Fibroblast of mammary gland (primary cell): ENCODE measurements at places on chromosomes 2 and 18.

- peak; percentile 59 for DNase-seq
Observed at GRCh38 chr2:181563101-181563692, 93.7 kb downstream of the CERKL start.

DNA sequence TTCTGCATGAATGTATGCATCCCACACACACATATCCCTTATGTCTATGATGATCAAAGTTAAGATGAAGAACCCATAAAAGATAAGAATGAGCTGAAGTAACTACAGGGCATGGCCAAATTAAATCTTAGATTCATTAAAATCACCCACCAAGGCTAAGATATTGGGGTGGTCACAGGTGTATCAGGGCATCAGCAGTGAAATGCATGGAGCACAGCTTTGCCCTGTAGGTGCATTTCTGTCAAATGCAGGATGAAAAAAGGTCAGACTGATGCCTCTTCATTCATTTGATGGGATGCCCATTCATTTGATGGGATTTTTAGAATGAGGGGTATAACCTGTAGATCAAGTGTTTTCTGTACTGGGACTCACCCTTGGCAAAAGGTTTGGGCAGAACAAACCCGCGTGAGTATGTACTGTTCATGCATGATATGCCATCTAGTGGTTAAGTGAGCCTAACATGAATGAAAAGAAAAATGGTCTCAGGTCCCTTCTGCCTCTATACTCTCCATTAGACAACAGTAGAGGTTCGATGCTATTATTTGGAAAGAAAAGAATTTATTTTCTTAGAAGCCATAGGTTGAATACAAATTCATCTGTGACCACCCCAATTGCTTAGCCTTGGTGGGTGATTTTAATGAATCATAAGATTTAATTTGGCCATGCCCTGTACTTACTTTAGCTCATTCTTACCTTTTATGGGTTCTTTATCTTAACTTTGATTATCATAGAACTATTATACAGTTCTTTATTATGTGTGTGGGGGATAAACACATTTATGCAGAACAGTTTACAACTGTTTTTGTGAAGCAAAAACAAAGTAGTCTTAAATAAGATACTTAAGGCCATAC is 43.2 kb upstream of the NOSTRIN start:
- DNase-seq: peak; percentile 69

GRCh38 chr2:98037666-98038336 is 42.1 kb upstream of the TMEM131 start:
- no peak for DNase-seq

DNA sequence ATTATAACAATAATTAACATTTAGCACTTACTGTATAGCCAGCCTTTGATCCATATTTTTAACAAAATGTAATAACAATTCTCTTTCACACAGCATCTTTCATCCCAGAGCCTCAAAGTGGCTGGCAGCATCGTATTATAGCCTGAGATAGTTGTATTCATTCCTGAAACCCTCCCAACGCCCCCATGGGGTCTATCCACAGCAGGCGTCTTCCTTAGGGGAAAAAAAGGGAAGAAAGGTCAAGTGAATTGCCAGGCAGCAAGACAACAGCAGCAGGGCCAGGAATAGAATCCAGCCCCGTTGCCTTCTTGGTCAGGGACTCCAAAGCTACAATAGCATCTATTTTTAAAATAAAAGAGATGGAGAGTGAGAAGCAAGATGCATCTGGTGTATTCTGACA is 424.4 kb upstream of the ID2 start:
- DNase-seq: no peak

DNA sequence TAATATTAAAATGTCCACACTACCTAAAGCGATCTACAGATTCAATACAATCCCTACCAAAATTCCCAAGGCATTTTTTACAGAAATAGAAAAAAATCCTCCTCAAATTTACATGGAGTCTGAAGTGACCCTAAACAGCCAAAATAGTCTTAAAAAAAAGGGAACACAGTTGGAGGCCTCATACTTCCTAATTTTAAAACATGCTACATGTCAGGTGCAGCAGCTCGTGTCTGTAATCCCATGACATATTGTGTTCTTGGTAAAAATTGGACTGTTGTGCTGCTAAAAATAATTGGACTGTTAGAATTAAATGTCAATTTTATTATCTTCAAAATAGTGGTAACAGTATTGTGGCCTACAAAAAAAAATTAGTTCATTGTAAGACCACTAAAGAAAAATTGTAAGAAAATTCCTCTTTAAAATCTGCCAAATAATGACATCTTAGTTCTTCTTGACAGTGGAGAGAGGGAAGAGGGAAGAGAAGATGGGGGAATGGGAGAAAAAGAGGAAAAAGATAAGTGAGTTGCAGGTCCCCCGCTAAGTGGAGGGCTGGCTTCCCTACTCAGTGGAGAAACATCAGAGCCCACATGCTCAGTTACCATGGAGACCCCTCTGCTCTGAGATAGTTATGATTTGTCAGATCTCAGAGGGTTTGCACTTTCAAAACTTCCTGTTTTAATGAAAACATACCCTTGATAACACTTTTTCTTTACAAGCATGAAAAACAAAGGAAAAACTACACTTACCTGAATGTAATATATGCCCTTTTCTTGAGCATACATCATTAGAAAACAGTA is 46.5 kb downstream of the UNC50 start:
- DNase-seq: no peak

- no peak for DNase-seq
Observed at GRCh38 chr2:230931556-230932231, 6.7 kb upstream of the GPR55 start.

GRCh38 chr2:38526195-38526594 is 76.5 kb downstream of the HNRNPLL start:
- DNase-seq: peak; percentile 81

DNA sequence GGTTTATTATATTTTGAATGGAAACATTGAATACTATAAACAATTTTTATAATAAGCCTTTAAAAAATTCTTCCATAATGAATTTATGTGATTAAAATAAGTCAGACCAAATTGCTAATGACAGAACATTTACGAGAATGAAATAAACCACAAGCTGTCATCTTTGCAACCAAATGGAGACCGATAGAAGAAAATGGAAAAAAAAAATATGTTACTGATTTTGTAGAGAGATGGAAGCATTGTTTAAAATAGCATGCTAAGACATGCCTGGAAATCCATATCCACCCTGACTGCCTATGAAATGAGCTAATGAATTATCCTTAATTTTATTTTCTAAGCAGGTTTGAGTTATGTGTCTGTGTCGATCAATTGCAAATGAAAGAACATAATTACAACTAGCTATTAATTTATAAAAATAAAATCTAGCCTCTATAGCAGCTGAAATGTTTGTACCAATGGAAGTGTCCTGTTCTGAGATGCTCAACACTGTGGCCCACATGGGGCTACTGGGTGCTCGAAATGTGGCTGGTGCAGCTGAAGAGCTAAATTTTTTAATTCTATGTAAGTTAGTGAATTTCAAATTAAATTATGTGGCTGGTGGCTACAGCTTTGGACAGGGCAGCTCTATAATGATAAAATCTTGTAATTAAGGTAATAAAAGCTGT is 832.8 kb downstream of the RNF144A start:
- DNase-seq: no peak

- peak; percentile 62 for DNase-seq
Observed at GRCh38 chr18:58394046-58394445, 234.8 kb downstream of the ALPK2 start.

DNA sequence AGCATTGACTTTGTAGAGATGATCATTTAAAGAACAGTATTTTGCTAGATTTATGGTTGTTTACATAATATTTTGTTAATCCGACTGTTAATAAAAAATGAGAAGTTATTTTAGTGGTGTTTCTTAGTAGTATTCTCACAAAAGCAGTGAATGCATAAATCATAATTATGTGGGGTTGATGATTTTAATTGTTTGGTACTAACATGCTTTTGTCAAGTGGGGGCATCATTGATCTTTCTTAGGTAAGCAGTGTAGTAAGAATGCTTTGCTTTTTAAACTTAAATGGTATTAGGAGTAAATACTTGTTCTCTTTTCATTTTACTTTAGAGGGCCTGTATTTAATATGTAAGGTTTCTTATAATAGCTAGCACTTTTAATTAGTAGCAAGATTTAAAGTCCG is 109.2 kb upstream of the OTX1 start:
- DNase-seq: no peak

- no peak for DNase-seq
Observed at GRCh38 chr18:9113468-9114149, 11.1 kb downstream of the NDUFV2 start.

DNA sequence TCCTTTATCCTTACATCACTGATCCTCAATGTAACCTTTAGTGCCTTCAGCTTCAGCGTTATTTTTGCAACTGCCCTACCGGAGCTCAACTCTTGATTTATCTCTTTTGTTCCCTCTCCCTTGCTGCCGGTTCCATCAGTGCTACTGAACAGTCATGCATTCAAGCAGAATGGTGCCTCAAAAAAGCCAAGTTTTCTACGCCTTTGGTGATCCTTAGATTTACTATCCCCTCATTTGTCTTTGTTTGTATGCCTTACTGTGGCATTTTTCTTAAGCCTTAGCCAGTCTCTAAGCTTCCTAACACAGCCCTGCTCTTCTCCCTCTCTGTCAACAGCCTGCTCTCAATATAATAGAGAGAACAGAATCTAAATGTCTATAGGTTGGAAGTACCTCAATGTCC is 847.7 kb downstream of the CPS1 start:
- no peak for DNase-seq

DNA sequence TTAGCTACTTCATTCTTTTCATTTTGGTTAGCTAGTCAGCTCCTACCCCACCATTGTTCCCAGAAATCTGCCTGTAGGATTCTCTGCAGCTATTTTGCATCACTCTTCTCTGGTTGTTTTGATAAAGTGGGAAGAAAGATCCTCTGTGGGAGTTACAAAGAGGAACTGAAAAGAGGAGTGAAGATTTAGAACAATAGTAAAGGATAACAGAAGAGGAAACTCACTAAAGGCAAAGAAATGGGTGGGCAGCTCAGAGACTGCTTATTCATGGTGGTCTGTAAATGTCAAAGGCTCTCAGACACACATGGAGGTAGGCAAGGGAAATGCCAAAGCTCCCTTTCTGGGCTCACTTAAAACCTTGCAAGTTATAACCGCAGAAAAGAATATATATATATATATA is 17.2 kb upstream of the CD207 start:
- no peak for DNase-seq

- peak; percentile 57 for DNase-seq
Observed at GRCh38 chr2:23588508-23589201, 203.7 kb downstream of the KLHL29 start.

- no peak for DNase-seq
Observed at GRCh38 chr2:58435246-58435645, 194.1 kb upstream of the FANCL start.

DNA sequence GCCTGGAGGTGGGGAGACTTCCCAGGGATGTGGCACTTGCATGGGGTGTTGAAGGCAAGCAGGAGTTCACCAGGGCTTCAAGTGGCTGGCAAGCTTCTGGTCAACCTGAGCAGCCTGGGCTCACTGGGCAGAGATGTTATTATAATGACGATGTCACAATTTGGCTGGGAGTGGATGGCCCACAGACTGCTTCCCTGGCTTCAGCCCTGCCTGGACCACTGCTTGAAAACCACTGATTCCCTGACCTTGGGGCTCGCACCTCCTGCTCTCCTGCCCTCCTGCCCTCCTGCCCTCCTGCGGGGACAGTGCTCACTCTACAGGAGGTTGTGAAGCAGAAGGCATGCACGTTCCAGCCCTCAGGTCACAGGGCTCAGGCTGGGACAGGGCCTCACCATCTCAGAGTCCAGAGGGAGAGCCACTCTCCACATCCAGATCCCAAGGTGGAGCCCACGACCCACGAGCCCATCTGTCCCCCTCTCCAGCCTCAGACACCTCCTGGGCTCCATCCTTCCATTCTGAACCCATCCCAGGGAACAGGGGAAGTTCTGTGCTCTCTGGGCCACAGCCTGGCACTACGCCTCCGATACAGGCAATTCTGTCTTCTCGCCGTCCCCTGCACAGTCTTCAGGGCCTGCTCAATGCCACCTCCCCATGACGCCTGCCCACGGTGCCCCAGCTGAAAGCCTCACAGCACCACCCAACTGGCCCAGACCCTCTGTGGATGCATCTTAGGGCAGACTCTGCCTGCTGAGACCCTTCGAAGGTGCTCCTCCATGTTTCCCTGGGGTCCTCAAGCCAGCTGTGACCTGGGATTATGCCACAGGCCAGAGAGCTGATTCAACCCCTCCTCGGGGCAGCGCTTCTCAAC is 241.6 kb upstream of the RAB6C start:
- DNase-seq: no peak

- peak; percentile 51 for DNase-seq
Observed at GRCh38 chr2:108607706-108608301, 73.5 kb downstream of the LIMS1 start.

- DNase-seq: no peak
Observed at GRCh38 chr2:106157416-106157815, 36.7 kb downstream of the UXS1 start.

GRCh38 chr2:173462892-173463840 is 108.5 kb downstream of the CDCA7 start:
- DNase-seq: no peak

DNA sequence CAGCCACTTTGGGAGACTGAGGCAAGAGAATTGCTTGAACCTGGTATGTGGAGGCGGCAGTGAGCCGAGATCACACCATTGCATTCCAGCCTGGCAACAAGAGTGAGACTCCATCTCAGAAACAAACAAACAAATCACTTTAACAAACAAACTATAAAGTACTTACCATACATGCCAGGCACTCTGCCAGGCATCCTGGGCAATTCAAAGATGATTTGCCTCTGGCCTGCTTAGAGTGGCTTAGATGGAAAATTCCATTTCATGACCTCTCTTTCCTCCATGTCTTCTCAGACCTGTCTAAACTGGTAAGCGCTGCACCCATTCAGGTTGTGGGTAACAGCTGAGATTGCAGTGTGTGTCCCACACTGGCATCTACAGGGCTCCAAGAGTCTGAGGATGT is 273.2 kb downstream of the BCL2 start:
- DNase-seq: no peak

DNA sequence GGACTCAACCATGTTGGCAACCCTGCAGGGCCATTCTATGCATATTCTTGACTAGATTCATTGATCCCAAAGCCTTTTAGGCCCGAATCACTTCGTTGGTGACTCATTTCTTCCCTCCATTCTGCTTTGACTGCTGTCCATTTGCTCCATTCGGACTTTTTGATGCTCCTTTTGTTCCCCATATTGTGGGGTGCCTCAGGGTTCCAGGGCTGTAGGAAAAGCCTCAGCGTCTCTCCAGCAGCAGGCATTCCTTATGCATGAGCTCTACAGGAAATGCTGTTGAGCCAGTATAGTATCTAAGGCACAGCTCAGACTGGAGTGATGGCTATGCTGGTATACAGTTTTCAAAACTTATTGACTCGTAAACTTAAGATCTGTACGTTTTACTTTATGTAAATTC is 292.6 kb downstream of the PRKCE start:
- peak; percentile 56 for DNase-seq

DNA sequence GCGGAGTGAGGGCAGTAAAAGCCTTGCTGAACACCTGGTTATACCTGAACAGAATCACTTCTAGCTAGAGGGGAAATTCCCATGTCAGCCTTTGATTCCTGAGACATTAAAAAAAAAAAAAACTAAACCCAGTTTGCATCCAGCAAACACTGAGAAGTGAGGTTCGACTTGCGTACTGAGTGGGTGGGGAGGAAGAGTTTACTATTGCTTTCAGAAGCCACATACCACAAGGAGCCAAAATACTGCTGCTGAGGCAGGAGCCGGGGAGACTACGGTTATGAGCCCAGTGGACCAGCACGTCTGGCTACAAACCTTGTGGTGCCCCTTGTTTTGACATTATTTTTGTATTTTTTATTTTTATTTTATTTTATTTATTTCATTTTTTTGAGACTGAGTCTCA is 2.7 kb downstream of the COLEC11 start:
- DNase-seq: no peak
